ENCODE measurements at places on chromosomes 7 and 10.

- no peak for DNase-seq
Measured at GRCh38 chr10:10871352-10871751, 146.3 kb upstream of the CELF2 start.

DNA sequence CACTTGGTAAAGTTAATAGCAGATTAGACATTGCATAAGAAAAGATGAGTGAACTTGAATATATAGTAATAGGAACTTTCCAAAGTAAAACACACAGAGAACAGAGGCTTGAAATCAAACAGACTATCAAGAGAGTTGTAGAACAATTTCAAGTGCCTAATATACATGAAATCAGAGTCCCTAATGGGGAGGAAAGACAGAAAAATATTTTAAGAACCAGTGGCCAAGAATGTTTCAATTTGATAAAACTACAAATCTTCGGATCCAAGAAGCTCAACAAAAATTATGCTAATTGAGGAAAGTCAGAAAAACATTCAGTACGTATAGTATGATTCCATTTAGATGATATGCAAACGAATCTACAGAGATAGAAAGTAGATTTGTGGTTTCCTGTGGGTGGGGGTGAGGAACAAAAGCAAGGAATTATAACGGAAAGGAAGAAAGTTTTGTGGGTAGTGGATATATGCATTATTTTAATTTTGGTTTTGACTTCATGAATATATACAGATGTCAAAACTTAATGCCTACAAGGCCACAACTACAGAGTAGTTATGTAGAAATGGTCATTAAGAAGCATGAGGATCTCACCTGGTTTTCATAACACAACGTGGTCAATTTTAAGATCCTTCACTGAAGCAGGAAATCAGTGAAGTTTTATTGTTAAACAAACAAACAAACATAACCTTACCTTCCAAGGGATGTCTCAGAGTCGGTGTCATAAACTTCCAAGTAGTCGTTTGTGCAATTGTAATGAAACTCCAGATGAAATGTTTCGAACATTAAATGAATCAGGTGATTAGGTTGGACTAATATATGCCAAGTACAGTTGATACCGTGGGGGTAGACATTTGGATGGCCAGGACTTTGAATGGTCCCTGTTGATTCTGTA is 62.0 kb downstream of the CUBN start:
- no peak for DNase-seq

GRCh38 chr7:110448918-110449317 is 642.0 kb upstream of the LRRN3 start:
- DNase-seq = no peak

DNA sequence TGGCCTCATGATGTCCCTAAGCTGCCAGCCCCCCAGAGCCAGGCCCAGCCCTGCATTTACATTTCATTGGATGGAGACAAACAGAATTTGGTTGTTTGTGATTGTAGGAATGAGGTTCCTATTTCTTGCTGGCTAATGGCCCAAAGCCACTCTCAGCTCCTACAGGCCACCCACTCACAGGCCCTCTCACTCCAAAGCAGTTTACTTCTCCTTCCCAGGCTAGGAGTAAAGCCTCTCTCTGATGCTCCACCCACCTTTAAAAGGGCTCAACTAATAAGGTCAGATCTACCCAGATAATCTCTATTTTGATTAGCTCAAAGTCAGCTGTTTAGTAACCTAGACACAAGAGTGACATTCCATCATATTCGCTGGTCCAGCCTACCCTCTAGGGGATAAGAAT is 11.2 kb upstream of the CUZD1 start:
- no peak for DNase-seq

GRCh38 chr7:32051128-32051527 is 19.1 kb downstream of the PDE1C start:
- DNase-seq = no peak

GRCh38 chr10:113550365-113550764 is 2.5 kb upstream of the HABP2 start:
- DNase-seq = no peak

DNA sequence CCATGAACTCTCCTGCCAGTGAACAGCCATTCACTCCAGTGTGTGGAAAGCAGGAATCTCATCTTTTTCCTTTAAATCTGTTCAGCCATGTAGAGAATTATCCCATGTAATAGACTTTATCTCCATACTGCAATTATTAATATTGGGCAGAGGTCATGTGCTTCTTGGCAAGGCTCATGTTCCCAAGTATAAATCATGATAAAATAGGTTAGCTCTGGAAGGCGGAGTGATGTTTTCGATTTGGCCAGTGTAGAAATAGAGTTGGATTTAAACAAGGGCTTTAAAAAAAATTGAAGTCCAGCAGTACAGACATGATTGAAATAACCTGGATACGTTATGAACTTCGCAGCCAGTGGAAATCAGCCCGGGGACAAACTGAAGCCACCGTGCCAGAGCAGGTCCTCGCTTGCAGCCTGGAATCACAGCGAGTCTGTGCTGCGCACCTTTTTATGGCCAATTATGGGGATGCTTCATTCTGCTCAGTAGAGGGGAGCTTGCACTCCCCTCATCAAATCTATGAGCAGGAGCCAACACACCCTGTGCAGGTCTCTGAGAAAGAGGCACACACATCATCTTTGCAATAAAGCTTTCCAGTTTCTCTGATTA is 654.0 kb upstream of the MKI67 start:
- DNase-seq = no peak

DNA sequence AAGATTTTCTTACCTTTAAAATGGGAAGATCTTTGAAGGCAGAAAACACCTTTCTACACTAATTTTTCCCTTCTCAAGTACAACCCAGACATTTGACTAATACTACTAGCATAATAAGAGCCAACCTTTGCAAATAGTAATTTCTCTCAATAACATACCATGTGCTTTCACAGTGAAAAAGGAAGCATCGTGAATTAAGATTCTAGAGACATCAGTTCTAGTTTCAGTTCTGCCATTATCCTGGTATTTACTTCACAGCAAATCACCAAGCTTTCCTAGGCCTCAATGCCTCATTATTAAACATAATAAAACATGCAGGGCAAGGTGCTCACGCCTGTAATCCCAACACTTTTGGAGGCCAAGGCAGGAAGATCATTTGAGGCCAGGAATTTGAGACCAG is 24.9 kb downstream of the GSAP start:
- no peak for DNase-seq

- no peak for DNase-seq
Measured at GRCh38 chr10:131231965-131232541, 79.5 kb downstream of the TCERG1L start.

GRCh38 chr10:126097558-126098225 is 201.3 kb downstream of the FANK1 start:
- DNase-seq = no peak

- no peak for DNase-seq
Measured at GRCh38 chr7:6375348-6376101, 72.2 kb downstream of the DAGLB start.

- no peak for DNase-seq
Measured at GRCh38 chr7:977326-978048, 2.1 kb upstream of the COX19 start.

Measured in stimulated activated CD4-positive, alpha-beta T cell treated with anti-CD3 and anti-CD28 coated beads, Interleukin-15, amount 100 ng/mL, for 1 hour (primary cell).